ENCODE measurements at places on chromosomes 1 and 21. TPM values are rescaled to one million over a fixed set of nuclear protein-coding genes. Genes with fewer than 3 reads are reported as not detected.

GLUL gene
- total RNA-seq, result 32.7 TPM

TIAM1 gene
- 37.4 TPM for total RNA-seq

WLS gene
- not detected for total RNA-seq

DNA sequence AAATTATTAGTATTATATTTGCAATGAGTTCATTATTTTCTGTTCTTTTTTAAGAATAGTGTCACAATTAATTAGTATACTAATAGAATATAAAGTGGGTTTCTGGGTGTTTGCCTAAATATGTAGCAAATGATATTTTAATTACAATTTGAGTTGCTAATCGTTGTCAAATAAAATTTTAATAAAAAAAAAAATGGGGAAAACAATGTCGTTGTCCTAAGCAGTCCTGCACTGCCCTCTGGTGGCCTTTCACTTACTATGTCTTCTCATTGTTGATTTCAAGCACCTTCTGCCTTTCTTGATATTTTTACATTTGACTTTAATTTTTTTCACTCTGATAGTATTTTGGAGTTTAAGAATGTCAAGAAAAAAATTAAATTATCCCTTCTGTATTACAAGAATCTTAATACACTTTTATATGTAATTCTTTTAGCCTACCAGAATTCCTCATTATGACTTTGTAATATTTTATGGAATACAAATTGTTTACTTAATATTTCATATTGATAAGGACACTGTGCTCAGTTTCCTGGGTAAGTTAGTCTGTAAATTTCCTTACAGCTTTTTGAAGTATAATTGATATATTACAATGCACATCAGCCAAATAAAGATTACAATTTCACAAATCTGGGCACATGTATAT, 104.5 kb upstream of the FMN2 start:
- DNase-seq, result no peak

DNA sequence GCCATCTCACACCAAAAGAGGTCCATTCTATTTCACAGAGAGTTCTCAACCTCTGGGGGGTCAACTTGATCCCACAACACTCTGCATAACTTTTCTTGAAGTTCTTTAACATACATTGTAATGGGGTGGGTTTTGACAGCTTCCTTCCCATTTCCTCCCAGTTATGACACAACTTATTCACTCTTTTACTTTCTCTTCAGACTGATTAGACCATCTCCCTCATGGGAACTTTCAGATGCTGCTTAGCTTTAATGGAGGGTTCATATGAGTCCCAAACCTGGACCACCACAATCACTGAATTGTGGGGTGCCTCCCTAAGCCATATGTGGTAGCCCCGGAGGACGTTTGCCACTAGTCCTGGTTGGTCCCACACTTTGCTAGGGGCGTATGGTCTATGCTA, 28.3 kb upstream of the KCNJ15 start:
- no peak for DNase-seq

GRCh38 chr1:219460896-219461815, 151.7 kb downstream of the ZC3H11B start:
- DNase-seq, result no peak

- DNase-seq, result no peak
Observed at GRCh38 chr1:31183927-31184554, 55.6 kb downstream of the NKAIN1 start.

- DNase-seq, result no peak
Observed at GRCh38 chr1:223727541-223727940, 15.2 kb downstream of the CAPN2 start.

GRCh38 chr1:220967911-220968310, 88.7 kb downstream of the HLX start:
- DNase-seq, result no peak

DNA sequence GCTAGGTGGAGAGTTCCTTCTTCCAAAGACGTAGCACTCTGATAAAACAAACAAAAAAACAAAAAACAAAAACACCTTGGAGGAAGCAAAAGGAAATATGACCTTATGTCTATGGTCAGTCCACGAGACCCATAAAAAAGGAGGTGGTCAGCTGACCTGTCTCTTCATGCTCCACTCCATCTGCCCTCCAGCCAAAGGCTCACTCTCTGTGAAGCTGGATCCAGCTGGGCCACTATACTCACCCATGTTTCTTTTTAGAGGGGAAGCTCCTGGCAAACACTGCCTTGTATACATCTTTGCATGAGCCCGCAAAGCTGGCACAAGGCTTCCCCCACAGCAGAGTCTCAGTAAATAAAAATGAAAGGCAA, 126.1 kb upstream of the CACHD1 start:
- DNase-seq, result no peak

Data from CD8-positive, alpha-beta memory T cell (primary cell).